ENCODE measurements at places on chromosomes 1 and 21.

DNA sequence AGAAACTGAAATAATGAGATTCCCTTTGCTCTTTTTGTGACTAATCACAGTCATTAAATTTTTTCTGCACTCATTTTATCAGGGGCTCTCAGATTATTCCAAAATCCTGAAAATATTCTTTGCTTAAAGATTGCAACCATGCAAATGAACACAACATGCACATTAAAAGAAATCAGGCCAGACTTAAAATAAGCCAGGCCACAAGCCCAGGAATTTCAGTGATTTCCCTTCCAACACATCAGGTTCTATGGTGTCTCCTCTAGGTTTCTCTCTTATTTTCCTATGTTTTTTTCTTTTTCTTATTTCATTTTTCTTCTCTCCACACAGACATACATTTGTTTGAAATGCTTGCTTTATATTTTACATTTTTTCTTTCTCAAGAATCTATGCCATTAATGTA lies 65.3 kb downstream of the NIBAN1 start:
- DNase-seq: no peak

DNA sequence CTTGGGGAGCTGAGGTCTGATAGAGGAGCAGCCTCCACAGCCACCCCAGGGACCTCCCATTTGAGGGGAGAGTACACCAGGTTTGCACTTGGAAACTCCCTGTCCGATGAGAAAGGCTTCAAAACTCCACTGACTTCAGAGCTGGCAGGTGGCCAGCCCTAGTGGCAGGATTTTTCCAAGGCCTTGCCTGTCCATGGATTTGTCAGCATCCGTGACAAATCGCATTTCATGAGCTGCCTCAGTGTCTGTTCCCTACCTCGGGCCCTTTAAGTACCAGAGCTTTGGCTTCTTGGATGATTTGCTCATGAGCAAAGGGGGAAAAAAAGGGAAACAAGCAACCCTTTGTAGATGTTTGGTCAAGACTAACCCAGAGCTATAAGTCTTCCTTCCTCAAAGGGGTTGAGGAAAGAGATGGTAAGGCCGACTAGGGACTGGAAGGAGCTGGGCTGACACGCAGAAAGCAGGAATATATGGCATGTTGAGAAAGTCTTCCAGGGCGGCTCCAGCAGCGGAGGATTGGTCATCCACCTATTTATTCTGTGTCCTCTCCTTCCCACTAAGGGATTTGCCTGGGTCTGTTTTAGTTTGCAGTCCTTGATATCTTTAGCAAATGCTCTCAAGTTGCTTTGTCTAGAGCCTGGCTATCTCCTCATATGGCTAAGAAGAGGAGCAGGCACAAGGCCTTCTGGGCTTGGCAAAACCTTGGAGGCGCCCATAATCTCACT lies 2.7 kb upstream of the HSPG2 start:
- peak; percentile 98 for DNase-seq

GRCh38 chr1:46558141-46558963 lies 6.9 kb upstream of the KNCN start:
- no peak for DNase-seq

DNA sequence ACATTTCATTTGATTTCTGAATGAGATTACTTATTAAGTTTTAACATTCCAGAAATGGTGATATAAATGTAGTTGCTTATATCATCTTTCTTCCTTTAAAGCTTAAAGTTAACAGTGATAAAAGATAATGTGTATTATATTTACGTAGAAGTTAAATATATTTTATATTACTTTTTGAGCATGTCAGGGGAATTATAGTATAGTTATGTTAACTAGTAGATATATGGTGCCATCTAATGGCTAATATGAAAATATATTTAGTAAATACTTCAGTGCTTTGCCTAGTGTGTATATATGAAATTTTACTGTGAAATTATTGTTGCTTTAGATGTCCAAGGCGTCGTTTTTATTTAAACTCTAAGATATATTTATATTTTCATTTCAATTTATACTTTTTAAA lies 51.5 kb downstream of the SYT14 start:
- DNase-seq: peak; percentile 21

DNA sequence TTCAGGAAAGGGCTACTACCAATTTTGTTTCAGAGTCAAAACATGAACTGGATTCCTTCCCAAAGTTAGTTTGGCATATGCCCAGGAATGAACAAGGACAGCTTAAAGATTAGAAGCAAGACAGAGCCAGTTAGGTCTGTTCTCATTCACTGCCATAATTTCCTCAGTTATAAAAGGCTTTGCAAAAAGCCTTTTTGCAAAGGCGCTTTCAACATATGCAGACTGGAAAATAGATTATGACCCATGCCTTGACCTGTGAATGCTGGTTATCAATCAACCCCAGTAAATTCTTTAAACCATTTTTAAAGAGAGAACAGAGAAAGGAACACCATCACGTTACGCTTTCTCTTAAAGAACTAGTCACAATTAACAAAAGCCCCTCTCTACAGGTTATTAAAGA lies 1.7 kb upstream of the FRRS1 start:
- no peak for DNase-seq

GRCh38 chr1:99623554-99623953 lies 22.4 kb upstream of the PALMD start:
- DNase-seq: no peak

DNA sequence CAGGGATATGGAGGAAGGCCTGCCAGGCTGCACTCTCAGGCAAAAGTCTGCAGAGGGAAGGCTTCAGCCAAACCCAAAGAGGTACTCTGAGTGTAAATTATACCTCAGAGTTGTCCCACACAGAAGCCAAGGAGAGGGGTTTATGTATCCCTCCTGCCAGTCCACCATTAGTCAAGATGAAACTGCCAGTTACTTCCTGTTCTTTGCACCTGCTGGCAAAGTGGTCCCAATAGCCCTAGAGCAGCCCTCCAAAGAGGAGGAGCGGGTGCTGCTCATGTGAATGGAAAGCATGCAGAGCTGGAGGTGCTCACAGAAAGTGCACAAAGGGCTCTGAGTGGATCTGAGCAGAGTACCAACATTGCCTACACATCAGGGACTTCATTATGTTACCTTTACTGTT lies 37.1 kb upstream of the MCOLN3 start:
- no peak for DNase-seq

GRCh38 chr1:242854466-242854865 lies 330.0 kb upstream of the PLD5 start:
- DNase-seq: no peak

DNA sequence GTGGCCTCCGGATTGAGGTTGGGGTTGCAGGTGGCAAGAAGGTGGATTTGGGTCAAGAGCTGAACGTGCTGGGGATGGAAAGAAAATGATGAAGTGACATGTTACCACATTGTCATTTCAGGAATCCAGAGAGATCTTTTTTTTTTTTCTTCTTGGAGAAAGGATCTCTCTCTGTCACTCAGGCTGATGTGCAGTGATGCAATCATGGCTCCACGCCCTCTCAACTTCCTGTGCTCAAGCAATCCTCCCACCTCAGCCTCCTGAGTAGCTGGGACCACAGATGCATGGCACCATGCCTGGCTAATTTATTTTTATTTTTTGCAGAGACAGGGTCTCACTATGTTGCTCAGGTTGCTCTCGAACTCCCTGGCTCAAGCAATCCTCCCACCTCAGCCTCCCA lies 80.6 kb downstream of the GON4L start:
- DNase-seq: peak; percentile 24

GRCh38 chr21:35509001-35509704 lies 460.1 kb upstream of the RUNX1 start:
- no peak for DNase-seq

DNA sequence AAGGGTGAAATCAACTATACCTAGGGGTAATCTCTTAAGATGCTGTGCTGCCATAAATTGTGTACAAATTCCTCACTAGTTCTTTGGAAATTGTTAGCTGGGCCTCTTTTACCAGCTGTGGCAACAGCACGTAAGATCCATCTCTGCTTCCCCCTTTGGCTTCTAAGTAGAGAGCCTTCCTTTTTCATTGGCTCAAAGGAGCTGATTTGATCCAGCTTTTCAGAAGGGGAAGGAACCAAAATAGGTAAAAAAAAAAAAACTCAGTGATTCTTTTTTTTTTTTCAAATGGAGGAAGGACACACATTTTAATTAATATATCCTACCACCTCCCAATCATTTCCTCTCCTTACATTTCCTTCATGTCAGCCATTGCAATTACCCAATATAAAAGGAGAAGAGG lies 4.0 kb upstream of the RCAN1 start:
- DNase-seq: no peak

GRCh38 chr1:156629823-156630449 lies 10.7 kb downstream of the HAPLN2 start:
- DNase-seq: no peak

- DNase-seq: no peak
Observed at GRCh38 chr1:229753764-229754551, 127.9 kb downstream of the URB2 start.

DNA sequence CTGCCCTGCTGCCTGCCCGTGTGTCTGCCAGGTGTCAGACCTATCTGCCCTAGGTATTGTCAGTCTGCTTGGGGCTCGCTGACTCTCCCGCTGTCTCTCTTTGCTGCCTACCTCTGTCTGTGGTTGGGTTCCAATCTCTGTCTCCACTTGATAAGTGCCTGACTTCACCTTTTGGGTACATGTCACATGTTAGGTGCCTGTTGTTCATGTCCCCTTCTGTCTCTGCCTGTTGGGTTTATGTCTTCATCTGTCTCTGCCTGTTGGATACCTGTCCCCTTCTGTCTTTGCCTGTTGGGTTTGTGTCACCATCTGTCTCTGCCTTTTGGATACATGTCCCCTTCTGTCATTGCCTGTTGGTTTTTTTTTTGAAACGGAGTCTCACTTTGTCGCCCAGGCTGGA lies 14.6 kb downstream of the RPS6KA1 start:
- no peak for DNase-seq

DNA sequence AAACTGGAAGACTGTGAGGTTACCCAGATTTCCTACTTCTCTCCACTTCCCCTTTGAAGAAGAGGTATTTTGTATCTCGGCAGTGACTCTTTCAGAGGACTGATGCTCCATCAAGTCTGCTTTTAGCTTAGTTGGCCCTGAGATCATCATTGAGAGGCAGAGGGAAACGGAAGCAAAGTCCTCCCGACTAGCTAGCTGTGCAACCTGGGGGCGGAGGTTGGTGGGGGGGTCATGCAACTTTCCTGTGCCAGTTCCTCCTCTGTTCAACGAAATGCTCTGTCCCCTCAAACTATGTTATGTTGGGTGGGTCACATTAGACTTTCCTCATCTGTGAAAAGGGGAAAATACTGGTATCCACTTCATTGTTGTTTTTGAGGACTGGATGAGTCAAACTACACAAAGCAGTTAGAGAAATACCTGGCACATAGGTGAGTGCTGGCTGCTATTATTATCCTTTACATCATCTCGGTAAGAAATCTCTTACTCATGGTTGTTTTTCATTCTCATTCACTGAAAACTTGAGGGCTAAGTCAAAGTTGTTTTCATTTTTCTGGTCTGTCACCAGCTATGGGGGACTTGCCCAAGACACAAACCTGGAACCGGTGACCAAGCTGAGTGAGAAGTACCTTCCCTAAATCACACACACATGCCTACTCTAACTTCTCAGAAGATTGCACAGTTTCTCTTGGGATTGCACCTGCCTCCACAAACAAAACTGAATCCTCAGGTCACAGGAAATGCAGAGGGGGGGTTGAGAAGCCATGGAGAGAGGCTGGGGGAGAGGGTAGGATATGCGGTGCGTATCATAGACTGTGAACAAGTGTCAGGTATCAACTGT lies 83.3 kb downstream of the ABCA4 start:
- DNase-seq: no peak

DNA sequence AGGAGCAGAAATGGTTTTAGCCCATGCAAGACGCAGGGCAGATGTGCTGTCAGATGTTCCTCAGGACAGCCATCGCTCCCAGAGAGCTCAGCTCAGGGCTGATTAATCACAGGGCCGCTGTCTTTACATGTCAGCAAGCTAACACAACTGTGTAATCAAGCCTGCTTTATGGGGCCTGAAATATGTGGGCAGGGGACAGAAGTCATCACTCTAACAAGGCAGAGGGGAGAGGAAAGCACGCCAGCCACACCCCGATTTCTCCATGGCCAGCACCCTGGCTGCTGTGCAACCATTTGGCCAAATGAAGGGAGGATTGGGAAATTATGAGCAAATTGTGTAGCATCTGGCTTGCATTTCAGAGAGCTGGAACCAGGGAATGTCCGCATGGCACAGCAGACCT lies 368.8 kb downstream of the NPHP4 start:
- no peak for DNase-seq

DNA sequence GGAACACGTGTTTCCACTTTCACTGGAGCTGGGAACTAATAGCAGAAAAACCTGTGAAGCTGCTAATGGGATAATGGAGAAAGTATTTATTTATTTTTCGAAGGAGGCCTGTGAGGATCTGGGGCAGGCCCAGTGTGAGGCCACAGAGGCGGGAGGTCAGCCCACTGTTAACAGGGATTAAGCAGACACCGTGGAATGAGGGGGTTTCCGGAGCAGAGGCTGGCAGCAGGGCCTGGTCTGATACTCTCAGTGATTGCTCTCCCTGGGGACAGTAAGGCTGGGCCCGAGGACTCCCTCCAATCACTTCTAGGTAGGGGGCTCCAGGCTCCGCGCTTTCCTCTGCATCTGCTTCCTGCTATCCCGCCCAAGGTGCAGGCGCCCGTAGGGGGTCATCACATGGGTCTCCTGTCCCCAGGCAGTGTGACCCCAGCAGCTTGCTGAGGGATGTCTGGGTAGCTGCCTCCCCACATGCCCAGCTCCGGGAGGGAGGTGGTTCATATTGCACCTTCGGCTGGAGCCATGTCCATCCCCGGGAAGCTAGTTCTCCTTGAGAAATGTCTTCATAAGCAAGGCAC lies 28.8 kb upstream of the CDCA8 start:
- DNase-seq: no peak

DNA sequence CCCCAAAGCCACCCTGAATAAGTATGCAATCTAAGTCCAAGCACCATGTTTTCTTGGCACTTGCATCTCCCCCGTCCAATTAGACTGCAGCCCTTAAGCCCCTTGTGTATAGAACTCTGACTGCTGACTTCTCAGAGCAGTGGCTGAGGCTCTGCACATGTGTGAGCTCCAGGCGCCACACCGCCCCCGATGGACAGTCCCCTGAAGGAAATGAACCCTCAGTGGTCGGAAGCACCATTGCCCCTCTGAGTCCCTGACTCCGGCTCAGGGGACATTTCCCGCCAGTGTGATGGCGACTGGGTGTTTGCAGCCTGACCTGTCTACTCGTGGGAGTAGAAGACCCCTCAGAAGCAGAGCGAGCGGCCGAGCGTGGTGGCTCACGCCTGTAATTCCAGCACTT lies 37.2 kb upstream of the SCCPDH start:
- no peak for DNase-seq

Data from fibroblast of upper back skin (primary cell).